ENCODE measurements at places on chromosomes 7 and 10.

GRCh38 chr7:1226186-1226901, 6.3 kb upstream of the UNCX start:
- no peak for DNase-seq

DNA sequence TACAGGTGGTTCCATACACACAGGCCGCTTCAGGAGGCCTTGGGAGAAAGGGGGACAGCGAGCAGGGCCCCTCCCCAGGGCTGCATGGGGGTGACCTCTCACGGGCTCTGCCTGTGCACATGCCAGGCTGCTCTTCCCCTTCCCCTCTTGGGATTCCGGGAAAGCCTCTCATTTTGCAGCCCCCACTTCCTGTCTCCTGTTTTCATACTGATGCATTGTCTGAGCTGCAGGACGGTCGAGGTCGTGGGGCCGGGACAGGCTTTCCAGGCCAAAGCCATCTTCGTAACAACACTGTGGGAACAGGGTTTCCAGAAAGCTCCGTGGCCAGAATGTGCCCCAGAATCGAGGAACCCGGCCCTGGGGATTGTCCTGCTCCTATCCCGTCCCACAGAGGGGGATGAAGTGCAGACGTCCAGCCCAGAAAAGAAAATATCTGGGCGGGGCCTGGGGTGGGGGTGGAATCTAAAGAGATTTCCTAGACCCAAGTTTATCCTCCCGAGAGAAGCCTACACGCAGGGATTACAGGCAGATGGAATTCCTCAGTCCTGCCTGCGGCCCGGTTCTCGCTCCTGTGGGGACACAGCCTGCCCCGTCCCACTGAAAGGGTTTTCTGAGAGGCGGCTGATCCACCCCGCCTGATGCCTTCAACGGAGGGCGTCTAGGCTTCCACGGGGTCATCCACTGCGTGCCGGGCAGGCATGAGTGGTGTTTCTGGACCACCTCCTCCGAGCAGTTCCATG, 29.5 kb upstream of the DNAAF5 start:
- no peak for DNase-seq

DNA sequence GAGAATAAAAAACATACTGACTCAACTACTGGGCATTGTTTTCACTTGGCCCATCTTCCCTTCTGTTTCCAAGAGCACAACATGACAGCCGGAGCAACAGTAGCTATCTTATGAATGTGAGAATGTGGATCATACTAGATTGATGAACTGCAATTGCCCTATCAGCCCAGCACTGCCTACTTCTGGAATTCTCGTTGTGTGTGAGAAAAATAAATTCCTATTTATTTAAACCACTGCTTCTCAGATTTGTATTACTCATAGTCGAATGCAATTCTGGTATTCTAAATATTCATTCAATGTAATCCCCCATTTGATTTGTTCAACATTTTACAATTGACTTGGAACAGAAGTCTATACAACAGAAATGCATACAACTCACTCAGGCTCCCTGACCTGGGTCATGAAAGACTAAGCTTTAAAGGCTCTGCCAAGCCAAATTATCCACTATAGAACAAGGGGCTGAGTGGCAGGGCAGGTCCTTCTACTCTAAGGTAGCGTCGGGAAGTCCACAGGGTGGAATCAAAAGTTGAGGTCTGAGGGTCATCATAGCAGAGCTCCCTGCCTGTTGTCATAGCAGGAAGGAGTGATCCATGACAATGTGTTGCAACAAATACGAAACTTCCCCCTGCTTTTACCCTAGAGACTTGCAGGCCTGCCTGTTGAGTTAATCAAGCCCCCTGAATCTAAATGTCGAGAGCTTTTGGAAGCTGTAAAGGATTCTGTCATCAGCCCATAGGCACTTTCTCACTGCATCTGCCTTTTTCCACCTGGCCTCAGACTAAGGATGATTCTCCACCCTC, 12.4 kb upstream of the JAZF1 start:
- DNase-seq: peak; percentile 69

- peak; percentile 31 for DNase-seq
Observed at GRCh38 chr10:75202321-75203045, 8.1 kb upstream of the VDAC2 start.

- no peak for DNase-seq
Observed at GRCh38 chr7:47956220-47956619, 8.0 kb upstream of the PKD1L1 start.

- DNase-seq: peak; percentile 98
Observed at GRCh38 chr10:16436758-16437539, at the start of gene PTER. Gene PTER, plus strand, starts transcription at chr10:16437010. Its CDS starts 47,375 bp downstream, at chr10:16484385.

GRCh38 chr10:47379901-47380300, 4.2 kb downstream of the ZNF488 start:
- no peak for DNase-seq

DNA sequence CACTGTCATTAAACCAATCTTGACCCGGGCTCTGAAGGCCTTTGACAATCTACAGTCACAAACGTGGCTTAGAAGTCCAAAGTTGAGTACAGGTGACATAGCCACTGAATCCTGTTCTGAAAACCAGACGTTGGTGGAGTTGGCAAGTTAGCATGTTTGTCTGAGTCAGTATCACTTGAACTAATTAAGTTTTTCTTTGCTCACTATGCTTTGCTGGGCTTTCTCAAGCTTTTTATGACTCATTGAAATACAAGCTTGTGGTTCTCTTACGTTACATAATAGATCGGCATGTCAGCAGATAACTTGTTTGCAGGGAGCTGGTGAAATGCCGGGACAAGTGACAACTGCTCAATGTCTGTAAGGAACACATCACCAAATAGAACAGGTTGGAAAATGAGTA, 53.8 kb downstream of the ARL5B start:
- no peak for DNase-seq

- no peak for DNase-seq
Observed at GRCh38 chr7:70156057-70156456, 557.8 kb downstream of the AUTS2 start.

GRCh38 chr7:91598791-91599190, 281.7 kb downstream of the MTERF1 start:
- DNase-seq: no peak

DNA sequence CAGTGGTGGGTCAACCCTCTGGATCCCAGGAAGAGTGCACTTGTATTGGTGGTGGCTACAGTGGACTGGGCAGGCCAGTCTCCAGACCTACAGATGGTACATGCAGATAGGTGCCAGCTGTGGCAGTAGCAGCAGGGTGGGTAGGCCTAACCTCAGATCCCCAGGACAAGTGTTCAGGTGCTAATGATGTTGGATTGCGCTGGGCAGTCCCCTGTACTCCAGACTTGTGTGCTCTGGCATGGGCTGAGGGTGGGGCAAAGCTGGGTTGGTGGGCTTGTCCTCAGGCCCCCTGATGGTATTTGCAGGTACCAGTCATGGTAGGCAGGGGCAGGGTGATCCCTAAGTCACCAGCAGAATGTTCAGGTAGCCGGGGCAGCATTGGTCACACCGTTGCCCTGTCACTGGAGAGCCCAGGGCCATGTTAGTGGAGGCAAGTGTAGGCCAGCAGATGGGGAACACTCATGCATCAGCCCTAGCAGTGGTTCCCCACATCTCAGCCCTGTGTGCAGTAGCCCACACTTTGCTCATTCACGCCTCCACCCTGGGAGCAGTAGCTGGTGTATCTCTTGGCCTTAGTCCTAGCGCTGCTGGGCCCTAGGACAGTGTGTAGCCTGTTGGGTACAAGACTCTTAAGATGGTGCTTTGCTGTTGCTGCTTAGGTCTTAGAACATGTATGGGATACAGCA, 171.3 kb downstream of the MLLT10 start:
- DNase-seq: no peak

GRCh38 chr10:63965846-63966245, 444.6 kb downstream of the REEP3 start:
- no peak for DNase-seq

DNA sequence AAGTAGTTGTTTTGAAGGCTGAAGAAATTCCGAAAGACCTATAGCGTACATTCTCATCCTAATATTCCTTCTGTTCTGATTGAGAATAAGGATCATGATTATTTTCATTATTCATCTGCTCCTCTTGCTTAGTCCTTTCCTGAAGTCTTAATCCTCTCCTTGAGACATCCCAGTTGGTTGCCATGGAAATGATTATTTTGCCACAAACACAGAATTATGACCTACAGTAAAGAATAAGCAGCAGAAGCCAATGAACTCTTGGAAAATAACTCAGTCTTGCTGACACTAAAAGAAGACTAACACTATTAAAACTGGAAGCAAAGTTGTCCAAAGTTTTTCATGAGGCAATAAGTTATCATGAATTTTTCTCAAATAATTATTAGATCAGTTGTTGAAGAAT, 47.8 kb upstream of the JAZF1 start:
- no peak for DNase-seq

DNA sequence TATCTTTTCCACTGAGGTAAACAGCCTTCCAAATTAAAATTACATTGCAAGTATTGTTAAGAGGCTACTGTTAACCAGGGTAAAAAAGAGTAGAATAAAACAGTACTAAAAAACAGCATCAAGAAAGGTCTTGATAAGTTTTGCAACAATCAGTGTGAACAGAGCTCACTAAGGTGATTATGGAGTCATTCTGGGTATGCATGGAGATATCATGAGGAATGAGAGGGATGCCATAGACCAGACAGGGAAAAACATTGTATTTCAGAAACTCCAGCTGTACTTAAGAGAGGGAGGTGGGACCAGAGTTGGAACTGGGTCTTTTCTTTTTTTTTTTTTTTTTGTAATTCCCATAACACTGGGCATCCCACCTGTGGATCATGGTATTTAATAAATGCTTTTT, 549.6 kb downstream of the INHBA start:
- DNase-seq: no peak

DNA sequence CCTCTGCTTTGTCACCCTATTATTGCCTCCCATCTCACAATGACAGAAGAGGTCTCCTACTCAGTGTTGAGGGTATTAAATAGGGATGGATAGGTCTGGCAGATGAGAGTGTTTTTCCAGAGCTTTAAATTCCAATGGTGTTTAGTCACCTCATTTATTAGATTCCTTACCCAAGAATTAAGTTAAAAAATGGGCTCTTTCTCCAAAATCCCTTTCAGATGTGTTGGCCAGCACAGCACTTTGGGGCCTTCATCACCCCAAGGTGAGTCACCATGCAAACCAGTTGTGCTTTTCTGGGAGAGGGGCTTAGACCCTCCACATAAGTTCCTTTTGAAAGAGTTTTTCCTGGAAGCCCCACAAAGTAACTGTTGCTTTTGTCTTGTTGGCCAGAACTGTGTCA, 78.4 kb downstream of the CYP26A1 start:
- DNase-seq: no peak

GRCh38 chr7:21966271-21966670, 20.6 kb upstream of the CDCA7L start:
- no peak for DNase-seq

DNA sequence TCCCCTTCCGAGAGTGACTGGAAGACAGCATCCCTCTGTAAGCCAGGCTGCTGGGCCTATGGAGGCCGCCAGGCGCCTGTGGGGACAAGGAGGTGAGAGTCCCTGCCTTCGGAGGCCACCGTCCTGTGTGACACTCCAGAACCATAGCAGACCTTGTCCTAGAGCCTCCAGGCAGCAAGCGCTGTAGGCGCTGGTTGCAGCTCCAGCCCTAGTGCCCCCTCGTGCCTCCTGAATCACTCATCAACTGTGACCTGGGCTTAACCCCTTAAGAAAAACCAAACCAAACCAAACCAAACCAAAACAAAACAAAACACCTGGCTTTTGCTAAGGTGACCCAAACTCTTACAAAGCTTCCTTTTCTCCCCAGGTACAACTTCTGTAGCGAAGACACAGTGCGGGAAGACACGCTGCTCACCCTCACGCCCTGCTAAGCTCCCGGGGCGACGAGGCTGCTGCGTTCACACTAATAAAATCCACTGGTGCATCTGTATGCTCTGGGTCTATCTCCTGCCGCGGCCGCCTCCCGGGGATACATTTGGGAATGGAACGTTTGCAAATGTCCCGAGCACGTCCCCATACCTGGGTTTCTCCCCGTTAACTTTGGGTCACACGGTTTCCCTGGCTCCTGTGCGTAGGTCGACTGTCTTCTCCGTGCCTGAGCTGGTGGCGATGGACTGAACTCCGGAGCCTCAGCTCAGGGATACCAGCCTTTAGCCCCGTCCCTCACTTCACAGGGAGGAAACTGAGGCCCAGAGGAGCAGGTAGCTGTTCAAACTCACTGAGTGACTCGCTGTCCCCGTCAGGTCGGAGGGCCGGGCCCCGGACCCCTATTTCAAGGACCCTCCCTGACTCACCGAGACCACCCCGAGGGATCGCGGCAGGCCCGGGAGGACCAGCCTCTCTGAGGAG, 11.8 kb upstream of the PNLIPRP2 start:
- DNase-seq: no peak

- DNase-seq: no peak
Observed at GRCh38 chr10:119526621-119527592, 15.6 kb downstream of the RGS10 start.

DNA sequence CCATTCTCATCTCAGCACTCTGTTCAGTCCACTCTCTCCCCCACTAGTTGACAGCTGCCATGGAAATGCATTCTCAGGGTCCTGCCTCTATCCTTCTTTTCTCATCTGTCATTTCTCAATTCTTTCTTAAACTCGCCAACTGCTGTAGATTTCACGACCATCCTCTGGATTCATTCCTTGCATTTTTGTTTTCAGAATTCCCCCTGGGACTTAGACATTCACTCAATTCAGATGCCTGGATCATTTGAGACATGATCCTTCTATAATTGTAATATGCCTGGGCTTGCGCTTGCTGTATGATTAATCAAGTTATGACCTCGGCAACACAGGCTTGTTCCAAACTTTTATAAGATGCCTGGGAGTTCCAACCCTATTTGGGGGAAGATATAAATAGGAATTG, 104.5 kb downstream of the RAB11FIP2 start:
- no peak for DNase-seq

GRCh38 chr10:82027711-82028110, 152.7 kb downstream of the NRG3 start:
- no peak for DNase-seq

GRCh38 chr10:51425431-51425830, 274.0 kb downstream of the CSTF2T start:
- DNase-seq: no peak

GRCh38 chr7:82105463-82105862, 335.6 kb upstream of the HGF start:
- peak; percentile 7 for DNase-seq

GRCh38 chr10:112221545-112221944, 38.0 kb upstream of the GPAM start:
- no peak for DNase-seq

DNA sequence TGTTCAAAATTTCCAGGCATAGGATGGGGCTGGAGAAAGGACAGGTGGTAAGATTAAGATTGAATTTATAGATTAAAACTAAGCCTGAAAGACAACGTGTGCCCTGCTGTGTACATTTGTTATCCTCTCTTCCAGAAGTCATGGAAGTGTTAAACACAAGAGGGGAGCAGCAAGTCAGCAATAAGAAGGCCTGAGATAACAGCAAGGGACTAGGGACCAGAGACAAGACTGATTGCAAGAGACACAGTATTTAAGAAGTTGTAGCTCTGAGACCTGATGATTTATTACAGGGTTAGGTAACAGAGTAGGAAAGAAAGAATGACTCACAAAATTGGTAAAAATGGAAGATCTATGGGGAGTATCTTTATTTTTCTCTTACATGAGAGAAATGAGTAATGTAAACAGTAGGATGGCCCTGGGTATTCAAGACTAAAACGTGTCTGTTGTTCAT, 55.7 kb upstream of the COL1A2 start:
- DNase-seq: no peak

- DNase-seq: no peak
Observed at GRCh38 chr7:140681766-140682165, 9.0 kb downstream of the ADCK2 start.
